ENCODE measurements at places on chromosomes 6 and 20. TPM values are rescaled to one million over a fixed set of nuclear protein-coding genes. Genes with fewer than 3 reads are reported as not detected.
A peak's percentile ranks its signal among the peaks of the same experiment; 100 is the strongest.

The TRIM40 gene
- total RNA-seq, result 0.51 TPM

The CSNK2B gene
- total RNA-seq, result 60.5 TPM

The ANGPT4 gene
- total RNA-seq, result 0.08 TPM

The SLC35D3 gene
- 0.56 TPM for total RNA-seq

The RAET1E gene
- total RNA-seq, result not detected

The LIN28B gene
- total RNA-seq, result 2.8 TPM

The UBE2J1 gene
- 26.4 TPM for total RNA-seq

The AKIRIN2 gene
- 12.2 TPM for total RNA-seq

DNA sequence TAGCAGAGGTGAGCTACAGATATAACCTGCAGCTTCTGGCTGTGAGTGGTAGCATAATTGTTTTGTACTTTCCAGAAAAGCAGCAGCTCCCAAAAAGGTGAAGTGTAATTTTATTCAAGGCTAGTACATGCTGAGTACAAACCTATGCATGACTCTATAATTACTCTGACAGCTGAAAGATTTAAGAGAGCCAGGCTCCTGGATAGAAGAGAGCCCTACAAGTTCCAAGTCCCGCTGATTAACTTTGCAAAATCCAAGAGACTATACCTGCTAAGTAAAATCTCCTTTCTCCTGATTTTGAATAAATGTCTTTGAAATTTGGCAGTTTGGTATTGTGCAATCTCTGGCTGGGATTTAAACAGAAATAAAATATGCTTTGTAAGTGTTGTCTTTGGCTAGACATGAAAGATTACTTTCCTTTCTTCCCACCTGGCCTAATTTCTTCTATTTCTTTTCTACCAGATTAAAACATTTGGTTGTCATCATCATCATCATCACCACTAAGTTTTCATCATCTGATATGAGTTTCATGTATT is 79.5 kb downstream of the CTNNBL1 start:
- no peak for DNase-seq

DNA sequence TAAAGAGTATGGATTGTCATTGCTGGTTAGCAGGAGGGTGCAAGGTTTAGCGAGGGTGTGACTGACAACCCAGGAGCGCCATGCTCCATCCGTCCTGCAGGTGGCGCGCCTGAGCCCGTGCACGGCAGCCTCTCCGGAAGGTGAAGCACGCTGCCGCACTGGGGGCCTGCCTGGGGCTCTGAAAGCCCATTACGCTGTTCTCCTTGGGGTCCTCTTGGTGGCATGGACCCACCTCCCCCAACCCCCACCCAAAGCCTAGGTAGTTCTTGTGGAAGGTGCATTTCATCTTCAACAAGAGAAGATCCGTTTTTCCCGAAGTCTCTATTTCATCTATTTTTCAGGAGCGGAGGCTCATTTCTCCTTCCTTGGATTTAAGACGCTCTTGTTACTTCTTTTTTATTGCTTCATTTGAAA is 197.4 kb upstream of the KCNG1 start:
- DNase-seq, result peak; percentile 58

DNA sequence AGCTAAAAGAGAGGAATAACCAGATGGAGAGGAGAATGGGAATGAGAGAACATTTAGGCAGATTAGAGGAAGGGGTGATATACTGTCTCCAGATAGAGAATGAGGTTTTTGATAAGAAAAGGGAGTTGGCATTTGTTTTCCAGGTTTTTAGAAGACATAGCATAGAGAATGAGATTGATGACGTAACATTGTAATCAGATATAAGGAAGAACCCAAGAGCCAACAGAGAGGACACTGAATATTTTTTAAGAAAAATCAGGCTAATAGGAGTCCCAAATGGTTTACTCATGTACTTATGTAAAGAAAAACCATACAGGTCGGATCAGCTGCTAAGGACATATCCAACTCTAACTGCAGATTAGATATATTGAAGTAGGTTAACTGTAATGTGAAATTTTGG is 112.9 kb downstream of the TBC1D7 start:
- DNase-seq, result no peak

DNA sequence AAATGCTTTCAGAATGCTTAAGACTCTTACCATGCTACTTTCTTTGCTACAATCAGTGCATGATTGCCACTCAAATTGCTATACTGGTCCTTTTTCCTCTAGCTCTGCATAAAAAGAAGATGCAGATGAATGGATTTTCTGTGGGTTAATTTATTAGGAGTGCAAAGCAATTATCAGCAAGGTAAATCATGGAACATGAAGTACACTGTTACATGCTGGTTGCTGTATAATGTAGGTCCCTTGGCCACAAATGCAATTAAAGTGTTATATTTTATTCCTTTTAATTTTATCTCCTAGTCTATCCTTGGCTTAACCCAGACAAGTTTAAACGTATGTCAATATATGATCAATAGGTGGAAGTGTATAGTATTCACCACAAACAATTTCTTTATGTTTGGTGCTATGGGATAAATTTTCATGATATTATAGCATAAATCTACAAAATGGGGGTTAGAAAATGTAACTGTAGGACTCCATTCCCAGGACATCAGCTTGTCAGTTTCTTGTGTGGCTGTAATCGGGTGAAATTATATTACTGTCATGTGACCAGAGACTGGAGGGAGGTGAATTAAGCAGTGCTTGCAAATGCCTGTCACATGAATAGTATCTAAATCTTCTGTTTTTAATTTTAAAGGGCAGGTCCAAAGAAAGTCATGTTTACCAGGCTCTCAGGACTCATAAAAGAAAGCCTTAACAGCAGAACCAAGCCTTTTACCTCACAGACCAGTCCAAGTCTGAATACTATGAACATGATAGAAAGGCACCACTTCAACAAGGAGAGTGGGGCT is 176.9 kb upstream of the ID4 start:
- DNase-seq, result no peak

- DNase-seq, result no peak
Measured at GRCh38 chr6:148760258-148760534, 13.4 kb downstream of the UST start.

GRCh38 chr6:97963193-97963592 is 680.2 kb upstream of the MMS22L start:
- no peak for DNase-seq

DNA sequence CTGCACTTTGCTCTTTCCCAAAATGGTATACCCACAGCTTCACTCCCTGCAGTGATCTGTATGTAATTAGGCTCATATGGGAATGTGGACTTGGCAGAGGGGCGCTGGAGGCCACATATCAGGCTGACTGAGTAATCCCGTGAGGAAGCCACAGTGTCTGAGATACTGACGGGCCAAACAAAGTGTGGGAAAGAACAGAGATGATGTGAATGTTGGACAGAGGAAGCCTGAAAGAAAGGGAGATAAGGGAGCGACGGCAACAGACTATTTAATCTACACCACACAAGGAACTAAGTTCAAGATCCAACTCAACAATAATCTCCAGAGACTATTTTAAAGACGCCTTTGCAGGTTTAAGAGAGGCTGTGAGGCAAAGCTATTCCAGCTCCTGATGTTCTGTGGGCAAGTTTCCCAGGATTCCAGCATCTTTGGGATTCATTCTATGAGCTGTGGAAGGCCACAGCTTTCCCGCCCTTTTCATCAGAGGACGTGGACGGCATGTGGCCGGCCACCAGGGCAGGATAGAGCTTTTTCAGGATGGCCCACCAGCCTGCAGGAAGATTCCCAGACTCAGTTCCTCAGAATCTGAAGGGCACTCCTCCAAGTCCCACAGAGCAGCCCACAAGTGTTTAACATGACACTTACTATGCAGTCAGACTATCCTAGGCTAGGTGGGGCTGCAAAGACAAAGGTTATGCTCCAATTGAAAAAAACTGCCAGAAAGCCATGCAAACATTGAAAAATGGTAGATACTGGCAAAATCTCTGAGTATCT is 237.5 kb downstream of the ATXN1 start:
- no peak for DNase-seq

DNA sequence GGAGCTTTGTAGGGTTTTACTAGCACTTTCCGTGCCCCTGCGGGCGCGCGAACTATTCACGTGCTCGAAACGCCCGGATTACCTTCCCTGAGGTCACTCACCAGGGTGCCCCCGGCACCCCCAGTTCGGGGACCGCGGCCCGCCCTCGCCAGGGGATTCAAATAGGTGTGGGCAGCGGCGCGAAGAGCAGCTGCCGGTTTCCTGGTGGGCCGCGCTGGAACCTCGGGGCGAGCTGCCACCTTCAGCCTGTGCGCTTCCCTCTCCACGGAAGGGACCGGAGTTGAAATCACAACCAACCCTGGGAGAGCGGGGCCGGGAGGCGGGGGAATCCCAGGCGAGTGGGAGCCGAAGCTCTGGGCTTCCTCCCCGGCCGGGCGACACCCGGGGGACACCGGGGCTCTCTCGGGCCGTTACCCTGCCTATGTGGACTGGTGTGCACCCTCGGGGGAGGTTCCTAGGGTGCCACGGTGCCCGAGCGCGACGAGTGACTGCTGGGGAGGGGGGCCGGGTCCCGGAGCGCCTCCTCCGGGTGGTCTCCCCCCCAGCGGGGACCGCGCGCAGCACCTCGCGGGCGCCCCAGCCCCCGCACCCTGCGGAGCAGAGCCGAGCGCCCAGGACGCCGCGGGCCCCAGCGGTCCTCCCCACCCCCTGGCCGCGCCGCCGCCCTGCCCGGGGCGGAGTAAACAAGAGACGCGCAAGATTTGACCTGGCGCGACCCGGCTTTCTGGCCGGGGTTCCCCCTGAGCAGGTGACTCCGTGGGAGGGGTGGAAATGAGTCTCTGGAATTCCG is 2.1 kb upstream of the HIVEP2 start:
- DNase-seq, result peak; percentile 68

DNA sequence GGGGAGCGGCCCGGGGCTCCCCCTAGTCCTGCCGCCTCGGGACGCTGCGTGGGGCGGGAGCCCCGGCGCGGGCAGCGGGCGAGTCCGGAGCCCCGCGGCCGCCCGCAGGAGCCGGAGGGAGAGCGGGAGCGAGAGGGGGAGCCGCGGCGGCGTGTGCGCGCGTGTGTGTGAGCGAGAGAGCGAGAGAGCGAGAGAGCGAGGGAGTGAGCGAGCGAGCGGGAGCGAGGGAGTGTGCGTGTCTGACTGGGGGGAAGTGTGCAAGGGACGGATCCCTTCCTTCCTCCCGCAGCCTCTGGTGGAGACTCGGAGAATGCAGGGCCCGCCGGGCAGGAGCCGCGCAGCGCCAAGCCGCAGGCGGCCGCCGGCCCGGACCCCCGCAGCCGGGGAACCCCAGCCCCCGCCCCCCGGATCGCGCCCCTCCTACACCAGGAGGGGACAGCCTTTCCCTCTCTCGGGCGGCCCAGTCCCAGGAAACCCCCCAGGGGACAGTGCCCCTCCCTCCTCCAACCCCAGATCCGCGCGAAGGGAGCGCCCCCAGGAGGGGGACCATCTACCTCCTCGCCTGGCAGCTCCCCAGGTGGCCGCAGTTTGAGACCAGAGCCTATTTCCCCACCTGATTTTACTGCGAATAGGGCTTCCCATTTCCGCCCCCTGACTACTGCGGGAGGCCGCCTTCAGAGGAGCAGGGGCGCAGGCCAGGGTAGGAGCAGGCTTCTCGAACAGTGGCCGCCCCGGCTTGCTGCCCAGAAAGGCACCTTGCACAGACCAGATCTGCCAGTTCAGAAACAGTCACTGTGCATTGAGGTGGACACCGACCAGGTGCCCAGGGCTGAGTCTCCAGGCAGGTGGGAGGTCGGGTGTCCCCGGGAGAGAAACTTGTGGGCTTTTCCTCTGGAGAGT is at the start of gene CDH22:
Gene CDH22 (minus strand): TSS at position 241 of the 900 bp plus-strand sequence. CDS start 57,204 bp downstream, outside the sequence.
- no peak for DNase-seq

GRCh38 chr6:8082954-8083858 is 19.0 kb upstream of the BLOC1S5 start:
- no peak for DNase-seq

GRCh38 chr20:63082308-63082938 is 75.7 kb upstream of the BHLHE23 start:
- DNase-seq, result peak; percentile 60

- no peak for DNase-seq
Measured at GRCh38 chr6:46735720-46736031, 501 bp upstream of the PLA2G7 start.

DNA sequence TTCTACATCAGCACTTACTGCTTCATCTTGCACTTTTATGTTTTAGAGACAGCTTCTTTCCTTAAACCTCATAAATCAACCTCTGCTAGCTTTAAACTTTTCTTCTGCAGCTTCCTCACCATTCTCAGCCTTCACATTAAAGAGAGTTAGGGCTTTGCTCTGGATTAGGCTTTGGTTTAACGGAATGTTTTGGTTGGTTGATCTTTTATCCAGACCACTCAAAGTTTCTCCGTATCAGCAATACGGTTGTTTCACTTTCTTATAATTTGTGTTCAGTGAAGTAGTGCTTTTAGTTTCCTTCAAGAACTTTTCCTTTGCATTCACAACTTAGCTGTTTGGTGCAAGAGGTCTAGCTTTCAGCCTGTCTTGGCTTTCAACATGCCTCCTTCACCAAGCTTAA is 40.4 kb downstream of the DNAAF9 start:
- no peak for DNase-seq

DNA sequence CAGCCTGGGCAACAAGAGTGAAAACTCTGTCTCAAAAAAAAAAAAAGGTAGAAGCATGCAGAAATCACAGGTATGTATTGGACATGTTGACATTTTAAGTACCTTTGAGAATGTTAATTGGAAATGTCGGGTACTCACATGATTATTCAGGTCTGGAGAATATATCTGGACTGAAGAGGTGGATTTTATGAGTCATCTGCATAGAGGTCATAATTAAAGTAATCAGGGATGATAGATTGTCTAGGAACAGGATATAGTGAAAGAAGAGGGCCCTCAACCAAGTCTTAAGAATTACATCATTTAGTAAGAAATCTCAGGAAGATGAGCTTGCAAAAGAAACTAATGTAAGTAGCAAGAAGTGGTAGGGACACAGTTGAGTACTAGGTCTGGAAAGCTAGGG is 212.5 kb downstream of the UTRN start:
- DNase-seq, result no peak

GRCh38 chr6:130425537-130425936 is 59.7 kb downstream of the TMEM200A start:
- DNase-seq, result no peak
